ENCODE measurements at places on chromosomes 4 and X.

GRCh38 chrX:114101081-114101480 lies 482.8 kb upstream of the HTR2C start:
- DNase-seq: no peak

- no peak for DNase-seq
Observed at GRCh38 chr4:55143858-55144257, 18.5 kb upstream of the KDR start.

DNA sequence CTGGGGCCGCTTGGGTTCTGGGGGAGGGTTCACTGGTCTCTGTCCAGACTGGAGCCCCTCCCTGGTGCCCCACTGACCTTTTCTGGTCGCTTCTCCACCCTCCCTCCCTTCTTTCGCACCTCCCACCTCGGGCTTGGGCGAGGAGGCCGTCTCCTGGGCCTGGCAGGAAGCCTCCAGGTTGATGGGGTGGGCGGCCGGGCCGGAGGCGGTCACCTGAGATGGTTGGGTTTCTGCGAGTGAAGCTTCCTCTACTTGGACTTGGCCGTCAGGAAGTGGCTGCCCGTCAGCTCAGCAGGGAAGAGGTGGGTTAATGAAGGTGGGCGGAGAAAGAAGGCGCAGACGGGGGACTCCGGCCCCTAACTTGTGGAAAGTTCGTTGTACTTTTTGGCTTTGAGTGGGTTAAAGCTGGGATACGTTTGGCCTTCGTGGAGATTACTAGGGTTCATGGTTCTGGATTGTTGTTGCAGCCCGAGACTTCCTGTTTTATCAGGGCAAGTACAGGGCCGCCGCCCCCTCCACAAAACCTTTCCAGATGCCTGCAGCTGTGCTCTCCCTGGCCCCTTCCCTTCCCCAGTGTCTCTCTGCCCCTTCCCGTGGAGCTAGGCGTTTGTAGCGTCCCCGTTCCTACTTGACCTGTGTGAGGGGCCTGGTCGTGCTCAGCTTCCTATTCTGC lies 1.2 kb downstream of the AKAP17A start:
- no peak for DNase-seq

DNA sequence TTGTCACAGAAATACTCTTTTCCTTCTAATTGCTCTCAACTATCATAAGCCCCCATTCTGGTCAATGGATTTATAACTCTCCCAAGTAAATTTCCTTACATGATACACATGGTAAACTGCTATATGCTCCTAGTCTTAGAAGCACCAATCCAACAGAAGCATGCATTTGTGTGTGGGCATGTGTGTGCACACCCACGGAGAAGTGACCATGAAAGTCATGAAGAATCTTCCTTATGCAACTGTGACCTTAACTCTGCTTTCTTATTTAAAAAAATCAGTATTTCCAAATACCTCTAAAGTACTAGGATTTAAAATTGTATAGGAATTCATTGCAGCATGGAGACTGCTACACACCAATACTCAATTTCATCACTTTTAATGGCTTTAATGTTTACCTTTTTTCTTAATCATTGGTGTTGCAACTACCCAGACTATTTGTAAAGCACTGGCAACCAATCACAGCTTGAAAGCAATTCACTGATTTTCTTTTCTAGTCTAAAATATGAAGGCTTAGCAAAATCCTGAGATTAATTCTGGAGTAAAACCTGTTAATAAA lies 47.6 kb downstream of the MAML3 start:
- no peak for DNase-seq

- DNase-seq: no peak
Observed at GRCh38 chr4:146525754-146526153, 4.0 kb upstream of the SLC10A7 start.

DNA sequence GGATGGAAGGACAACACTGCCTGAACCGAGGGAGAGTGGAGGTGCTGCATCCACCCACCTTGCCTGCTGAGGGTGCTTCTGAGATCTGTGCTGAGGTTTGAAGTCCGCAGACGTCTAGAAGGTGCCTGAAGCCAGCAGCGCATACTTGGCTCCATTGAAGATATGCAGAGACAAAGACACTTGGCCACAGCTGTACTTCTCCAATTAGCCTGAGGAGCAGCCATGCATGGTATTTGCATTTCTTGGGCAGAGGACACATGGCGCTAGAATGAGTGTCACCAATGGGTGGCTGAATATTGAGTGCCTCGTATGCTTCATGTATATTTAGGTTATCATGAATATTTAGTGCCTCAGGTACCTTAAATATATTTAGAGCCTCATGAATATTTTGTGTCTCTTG lies 128.7 kb upstream of the ATP6AP2 start:
- DNase-seq: no peak

Data from NCI-H1930 (cell line).